ENCODE measurements at places on chromosomes 6 and 20.

DNA sequence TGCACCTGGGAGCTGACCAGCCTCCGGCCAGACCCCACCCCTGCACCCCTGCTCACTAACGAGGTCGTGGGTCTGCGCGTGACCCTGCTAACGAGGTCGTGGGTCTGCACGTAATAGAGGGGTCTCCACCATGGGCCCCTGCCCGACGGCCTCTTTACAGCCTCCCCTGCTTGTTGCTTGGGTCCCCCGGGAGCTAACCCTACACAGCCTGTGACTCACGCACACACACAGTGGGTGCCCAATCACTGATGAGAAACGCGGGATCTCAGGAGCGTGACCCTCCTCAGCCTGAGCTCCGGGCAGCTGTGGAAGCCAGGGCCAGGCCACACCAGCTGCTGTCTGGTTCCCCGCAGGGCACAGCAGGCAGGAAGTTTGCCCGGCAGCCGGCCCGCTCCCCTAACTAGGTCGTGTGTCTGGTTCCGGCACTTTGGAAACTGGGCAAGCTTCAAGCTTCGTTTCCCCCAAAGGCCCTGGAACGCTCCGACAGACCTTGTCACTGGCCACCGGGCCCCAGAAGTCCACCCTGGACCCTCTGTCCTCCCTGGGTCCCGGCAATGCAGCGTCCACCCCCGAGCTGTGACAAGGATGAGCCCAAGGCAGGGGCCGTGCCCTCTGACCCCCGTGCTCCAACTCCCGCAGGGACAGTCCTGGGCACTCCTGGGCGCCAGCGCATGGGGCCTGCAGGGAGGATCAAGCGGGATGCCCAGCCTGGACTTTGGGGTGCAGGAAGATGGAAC is 767 bp downstream of the PTK6 start:
- DNase-seq, result peak; percentile 19

DNA sequence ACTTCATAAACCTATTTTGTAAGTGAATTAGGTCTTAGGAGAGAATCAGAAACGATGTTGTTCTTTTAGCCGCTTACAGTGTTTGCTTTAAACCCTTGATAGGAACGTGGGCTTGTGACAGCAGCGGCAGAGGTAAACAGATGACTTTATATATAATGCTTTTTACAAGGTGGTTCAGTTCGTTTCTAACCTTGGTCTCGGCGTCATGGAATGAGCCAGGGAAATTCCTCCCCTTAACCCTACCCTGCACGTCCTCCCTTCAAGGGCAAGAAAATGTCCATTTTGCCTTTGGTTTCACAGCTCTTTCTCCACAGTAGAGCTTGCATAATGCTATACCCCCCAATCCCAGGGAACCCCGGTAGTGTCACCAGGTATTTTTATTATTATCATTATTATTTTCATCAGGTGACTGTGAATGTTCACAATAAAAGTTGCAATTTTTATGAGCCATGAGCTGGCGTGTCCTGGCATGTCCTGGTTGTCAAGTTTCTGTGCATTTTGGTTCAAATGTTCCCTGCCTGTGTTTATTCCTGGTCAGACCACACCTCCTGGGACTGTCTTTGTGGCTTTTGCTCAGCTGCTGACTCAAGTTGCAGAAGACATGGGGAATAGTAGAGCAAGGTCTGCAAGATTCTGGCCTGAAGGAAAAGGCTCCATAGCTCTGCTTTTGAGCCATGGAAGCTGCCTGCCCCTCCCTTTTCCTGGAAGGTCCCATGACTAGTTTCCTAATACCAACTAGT is 112.8 kb upstream of the BMP2 start:
- DNase-seq, result peak; percentile 21

DNA sequence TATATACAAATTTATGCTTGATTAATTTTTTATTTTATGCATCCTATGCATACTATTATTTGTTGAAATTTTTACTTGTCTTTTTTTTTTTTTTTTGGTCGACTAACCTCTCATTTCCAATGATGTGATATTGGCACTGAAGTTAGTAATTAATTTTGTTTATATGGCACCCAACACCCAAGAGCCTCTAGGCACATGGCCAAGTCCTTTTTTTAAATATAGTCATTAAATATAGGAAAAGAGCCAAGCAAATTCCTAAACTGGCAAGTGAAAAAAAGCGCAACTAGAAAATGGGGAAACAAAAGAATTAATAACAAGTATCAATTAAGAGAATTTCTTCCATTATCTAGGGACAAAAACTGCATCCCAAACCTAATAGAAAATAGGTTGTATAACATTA is 85.5 kb upstream of the HS3ST5 start:
- no peak for DNase-seq

GRCh38 chr6:14640631-14641030 is 523.1 kb downstream of the CD83 start:
- DNase-seq, result no peak

GRCh38 chr6:18507561-18507960 is 120.4 kb downstream of the RNF144B start:
- no peak for DNase-seq

DNA sequence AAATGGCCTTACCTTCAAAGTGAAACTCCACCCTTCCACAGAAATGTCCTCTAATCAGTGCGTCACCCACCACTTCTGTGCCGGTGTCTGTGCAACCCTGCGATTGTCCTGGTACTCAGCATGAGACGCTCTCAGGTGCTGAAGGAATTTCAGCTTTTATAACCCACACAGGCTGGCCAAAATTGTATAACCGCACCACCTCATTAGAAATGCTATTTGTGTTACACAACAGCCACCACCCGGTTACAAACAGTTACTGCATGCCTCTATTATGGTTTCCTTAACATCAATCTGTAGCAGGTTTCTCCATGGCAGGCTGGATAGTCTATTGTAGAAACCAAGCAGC is 51.5 kb downstream of the SLC23A2 start:
- DNase-seq, result peak; percentile 56

DNA sequence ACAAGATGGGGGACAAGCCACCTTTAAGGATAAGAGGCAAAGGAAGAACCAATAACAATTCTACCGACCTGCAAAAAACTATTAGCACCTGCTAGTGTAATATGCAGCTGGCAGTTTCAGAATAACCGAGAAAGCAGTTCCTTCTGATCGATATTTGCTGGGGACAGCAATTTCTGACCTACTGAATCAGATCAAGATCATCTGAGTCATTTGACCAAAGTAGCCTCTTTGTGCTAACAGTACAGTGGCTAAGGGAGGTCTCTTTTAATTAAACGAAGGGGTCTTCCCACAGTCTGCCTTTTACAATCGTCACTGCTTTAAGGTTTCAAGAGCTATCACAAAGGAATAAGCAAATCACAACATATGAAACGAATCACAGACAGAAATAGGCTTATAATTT is 318.9 kb downstream of the BTBD9 start:
- no peak for DNase-seq

DNA sequence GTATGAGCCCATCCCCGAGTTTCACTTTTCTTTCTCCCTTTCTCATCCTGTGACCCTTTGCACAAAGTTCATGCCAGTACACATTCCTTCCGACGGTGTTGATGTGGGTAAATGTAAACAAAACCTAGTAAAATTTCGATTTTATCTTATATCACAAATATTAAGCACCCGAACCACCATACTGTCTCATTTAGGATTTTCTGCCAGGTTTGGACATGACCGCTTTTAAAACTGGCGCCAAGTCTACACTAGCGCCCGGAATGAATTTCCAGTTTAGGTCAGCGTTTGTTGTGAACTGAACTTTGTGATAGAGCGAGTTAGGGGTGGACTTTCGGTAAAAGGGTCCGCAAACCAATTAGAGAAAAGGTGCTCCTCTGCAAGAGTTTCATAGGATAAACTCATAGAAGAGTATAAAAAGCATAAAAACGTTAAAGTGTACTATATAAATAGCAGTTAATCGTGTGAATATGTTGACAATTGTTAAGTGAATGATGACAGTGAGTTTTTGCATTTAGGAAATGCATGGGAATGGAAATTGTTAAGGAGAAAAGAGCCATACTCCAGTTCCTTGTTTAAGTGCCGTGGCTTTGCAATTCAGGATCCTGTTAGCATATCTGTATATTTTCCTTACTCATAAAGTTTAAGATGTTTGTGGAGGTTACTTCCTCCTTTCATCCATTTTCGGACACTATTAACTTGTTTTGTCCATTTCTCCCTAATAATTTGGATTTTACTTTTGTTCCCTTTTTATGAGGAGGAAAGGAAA is 937 bp downstream of the AKAP7 start:
- no peak for DNase-seq

DNA sequence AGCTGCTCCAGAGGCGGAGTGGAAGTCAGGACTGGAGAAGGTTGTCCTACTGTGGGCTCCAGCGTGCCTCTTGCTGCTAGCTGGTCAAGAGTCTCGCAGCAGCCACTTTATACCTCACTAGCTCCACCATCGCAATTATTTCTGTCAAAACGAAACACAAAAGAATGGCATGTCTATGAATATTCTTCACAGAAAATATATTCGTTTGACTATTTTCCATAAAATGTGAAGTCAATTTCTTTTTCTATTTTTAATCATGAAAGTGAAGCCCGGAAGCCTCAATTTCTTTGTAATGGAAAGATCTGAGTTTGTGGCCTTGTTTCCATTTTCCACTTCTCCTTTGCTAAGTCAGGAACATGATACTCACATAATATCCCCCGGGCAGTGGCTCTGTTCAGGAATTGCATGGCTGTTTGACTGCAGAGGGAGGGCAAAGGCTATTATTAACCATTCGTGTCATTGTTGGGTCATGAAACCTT is 51.7 kb downstream of the DTD1 start:
- no peak for DNase-seq

DNA sequence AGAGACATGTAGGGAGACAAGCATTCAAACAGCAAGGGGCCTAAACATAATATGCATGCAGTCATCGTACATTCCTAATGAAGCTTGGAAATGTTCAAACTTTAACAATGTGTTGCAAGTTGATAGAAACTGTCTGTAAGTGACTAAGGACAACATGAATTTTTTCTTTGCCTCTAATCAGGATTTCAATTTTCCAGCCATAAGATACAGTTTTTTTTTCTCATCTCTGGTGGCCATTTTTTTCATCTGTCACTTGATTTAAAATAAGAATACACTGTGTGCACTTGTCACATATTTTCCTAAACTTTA is 22.2 kb upstream of the MTRF1L start:
- DNase-seq, result no peak

- no peak for DNase-seq
Measured at GRCh38 chr6:126831461-126831860, 287.0 kb upstream of the RSPO3 start.

- no peak for DNase-seq
Measured at GRCh38 chr20:39853636-39854035, 835.4 kb downstream of the MAFB start.

- no peak for DNase-seq
Measured at GRCh38 chr6:142810952-142811514, 133.9 kb downstream of the HIVEP2 start.

DNA sequence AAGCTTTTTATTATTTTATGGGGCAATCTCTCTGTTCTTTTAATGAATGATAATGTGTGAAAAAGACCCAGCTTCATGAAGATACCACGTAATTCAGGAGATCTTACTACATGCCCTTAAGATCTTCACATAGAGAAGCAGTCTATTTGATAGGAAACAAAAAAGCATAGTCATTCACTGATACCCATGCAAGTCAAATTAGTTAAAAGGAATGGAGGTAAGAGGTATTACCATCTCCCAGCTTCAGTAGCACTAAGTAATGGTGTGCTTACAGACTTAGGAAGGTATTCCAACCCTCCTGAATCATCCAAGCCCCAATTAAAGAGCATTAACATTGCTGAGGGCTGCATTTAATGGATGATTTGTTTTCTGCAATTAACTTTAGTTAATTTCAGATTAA is 364.7 kb downstream of the SYNE1 start:
- DNase-seq, result no peak

DNA sequence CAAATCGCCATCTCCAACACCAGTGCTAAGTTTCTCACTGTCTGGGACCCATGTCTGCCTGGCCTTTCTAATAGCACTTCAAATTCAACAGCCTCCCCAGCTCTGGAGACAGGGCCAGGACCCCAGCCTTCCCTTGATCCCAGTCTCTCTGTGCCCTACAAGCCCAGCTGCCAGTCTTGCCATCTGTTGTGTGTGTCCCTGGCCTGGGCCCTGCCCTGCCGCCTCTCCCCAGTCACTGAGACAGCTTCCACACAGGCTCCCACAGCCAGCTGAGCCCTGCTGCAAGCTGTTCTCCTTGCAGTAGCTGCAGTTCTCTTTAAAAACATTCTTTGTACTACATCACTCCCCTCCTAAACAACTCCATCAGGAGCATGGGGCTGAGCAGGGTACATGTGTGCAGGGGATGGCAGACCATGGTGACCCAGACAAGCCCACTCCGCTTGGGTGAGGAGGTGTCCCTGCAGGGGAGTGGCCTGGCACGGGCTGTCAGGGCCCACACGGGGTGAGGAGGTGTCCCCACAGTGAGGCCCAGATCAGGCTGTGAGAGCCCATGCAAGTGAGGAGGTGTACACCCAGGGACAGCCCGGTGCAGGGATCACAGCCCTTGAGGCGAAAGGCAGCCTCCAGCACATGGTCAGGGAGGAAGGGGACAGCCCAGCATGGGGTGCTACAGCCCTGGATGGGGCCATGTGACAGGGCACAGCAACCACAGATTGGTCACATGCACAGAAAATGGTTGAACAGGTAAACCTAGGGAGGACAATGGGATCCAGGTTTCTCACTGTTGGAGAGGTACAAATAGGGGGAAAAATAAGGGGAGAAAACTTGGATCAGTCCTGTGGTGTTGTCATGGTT is 16.2 kb downstream of the CST7 start:
- no peak for DNase-seq

- DNase-seq, result no peak
Measured at GRCh38 chr20:44725837-44726236, 10.7 kb downstream of the CCN5 start.

DNA sequence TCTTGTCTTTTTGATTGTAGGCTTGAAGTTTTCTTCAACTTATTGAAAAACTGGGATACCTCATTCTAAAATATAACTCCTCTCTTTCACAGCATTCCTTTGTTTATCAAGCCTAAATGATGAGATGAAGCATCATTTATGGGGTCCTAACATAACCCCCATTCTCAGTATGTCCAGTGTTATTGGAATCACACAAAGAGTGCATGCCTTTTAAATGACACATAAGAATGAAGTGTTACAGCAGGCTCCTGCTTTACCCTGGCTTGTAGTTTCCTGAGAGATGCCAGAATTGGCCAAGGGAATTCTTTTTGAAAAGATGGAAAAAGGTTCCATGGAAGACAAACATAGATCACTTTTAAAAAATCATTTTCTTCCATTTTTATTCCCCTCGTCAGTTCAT is 502.4 kb downstream of the BCKDHB start:
- DNase-seq, result no peak

DNA sequence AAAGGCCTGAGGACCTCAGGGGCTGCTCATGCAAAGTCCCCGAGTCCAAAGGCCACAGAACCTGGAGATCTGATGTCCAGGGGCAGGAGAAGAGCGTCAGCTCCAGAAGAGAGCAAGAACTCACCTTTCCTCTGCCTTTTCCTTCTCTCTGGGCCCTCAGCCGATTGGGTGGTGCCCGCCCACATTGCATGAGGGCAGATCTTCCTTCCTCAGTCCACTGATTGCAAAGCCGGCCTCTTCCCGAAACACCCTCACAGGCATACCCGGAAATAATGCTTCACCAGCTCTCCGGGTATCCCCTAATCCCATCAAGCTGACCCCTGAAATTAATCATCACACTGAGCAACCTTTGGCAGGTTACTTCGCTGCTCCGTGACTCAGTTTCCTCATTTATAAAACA is 33.4 kb downstream of the SPDEF start:
- DNase-seq, result no peak

Data from LNCaP clone FGC (cell line).